ENCODE measurements at places on chromosomes 13 and 19.

DNA sequence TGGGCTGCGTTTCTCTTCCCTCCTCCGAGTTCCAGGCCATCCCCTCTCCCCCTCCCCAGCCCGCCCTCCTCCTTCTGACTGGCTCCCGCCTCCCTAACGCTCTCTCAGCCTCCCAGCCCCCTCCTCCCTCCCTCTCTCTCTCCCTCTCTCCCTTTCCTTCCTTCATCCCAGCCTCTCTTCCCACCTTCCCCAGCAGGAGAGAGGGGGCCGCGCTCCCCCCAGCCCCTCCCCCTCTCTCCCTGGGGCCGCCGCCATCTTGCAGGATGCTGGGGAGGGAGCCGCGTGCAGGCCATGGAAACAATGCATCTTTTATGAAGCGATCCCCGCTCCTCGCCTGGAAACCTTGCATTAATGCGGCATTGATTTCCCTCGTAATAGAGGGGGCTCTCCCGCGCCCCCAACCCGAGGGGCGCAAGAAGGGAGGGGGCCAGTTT, 42.6 kb upstream of the ADGRL1 start:
- DNase-seq, result peak; percentile 66

GRCh38 chr13:87878706-87879105, 207.5 kb downstream of the SLITRK5 start:
- DNase-seq, result no peak

GRCh38 chr19:7748756-7749155, 1.4 kb upstream of the CD209 start:
- DNase-seq, result no peak

GRCh38 chr13:42258747-42259146, 13.2 kb upstream of the AKAP11 start:
- no peak for DNase-seq

- peak; percentile 91 for DNase-seq
Observed at GRCh38 chr19:13162724-13163608, 12.8 kb downstream of the IER2 start.

DNA sequence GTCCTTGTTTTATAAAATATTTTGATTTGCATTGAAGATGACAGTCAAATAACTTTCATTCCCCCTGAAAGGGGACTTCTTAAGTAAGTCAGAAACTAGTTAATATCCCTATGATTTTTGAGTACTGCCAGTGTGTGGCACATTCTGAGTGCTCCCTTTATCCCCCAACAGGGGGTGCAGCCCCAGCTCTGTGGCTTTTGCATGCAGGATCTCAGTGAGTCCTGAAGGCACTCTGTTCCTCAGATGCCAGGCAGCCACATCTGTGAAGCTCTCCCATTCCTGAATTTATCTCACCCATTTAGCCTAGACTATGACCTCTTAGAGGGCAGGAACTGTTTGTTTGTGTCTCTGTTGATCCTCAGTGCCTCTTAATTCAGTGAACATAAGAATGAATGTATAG, 123.1 kb downstream of the CDK8 start:
- DNase-seq, result peak; percentile 15

- DNase-seq, result peak; percentile 88
Observed at GRCh38 chr19:13093407-13094105, 9.1 kb downstream of the LYL1 start.

- DNase-seq, result no peak
Observed at GRCh38 chr13:33860526-33860925, 42.6 kb downstream of the RFC3 start.

GRCh38 chr13:23580684-23581060, 10.5 kb downstream of the TNFRSF19 start:
- DNase-seq, result no peak

DNA sequence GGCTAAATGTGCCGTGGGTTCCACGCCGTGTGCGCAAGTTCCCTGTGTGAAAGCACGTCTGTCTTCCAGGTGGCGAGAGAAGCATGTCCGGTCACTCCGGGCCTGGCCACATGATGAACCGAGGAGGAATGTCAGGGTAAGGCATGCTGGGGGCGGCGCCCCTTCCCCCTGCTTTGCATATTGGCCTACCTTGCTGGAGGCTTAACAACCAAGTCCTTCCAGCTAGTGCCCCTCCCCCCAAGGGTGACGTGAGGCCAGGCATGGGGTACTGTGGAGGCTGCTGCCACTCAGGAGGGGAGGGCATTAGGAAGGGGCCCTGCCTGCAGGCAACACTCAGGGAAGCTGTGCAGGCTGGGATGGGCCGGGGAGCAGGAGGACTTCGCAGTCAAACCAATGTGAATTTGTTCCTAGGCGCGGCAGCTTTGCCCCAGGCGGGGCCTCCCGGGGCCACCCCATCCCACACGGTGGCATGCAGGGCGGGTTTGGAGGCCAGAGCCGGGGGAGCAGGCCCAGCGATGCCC, 12.5 kb downstream of the MICOS13 start:
- no peak for DNase-seq

- no peak for DNase-seq
Observed at GRCh38 chr13:39859898-39860297, 204.4 kb downstream of the COG6 start.

DNA sequence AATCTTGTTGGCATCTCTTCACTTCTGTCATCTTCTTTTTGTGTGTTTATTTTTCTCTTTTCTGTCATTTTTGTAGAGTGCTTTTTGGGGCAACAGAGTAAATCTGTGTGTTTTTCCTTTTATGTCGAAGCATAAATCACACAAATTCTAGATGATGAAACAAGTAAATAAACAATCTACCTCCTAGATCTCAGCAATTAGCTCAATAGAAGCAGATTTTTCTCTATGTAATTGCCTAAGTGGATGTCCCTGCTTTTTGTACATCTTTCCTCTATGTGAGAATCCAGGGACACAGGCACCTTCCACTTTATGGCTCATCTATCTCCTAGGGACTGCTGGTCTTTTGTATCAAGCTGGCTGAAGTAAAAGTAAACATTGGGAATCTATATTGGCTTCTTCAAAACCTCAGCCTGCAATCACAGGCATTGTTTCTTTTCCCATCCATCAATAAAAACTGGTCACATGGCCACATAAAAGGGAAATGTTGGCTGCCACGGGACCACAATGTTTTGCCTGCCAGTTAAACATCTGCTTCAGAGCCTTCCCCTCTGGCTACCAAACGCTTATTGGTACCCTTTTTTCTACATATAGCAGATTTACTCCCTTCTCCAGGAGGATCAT, 323.8 kb downstream of the LMO7 start:
- DNase-seq, result no peak

DNA sequence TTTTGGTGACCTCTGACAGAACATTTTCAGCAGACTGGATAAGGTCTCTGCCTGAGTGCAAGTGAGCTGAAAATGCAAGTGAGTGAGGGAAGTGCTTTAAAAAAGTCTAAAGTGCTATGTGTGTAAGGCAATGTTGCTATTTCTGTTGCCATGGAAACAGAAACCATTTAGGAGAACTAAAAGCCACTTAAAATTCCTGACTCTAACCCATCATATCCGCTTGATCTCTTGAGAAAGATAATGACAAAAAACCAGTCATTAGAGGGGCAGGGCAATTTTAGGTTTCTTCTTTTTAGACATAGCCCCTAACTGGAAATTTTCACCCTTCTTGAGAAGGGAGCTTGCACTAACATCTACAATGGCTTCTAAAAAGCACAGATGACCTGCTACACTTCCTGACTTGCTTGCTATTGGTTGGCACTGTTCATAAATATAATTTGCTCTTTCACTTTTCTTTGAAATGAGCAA, at the start of gene CYSLTR2:
TSS of gene CYSLTR2 (plus strand) at position 458 of the 468 bp plus-strand sequence. CDS start 52,889 bp downstream, outside the sequence.
- DNase-seq, result no peak

- DNase-seq, result no peak
Observed at GRCh38 chr19:28296506-28296905, 916.4 kb downstream of the UQCRFS1 start.

DNA sequence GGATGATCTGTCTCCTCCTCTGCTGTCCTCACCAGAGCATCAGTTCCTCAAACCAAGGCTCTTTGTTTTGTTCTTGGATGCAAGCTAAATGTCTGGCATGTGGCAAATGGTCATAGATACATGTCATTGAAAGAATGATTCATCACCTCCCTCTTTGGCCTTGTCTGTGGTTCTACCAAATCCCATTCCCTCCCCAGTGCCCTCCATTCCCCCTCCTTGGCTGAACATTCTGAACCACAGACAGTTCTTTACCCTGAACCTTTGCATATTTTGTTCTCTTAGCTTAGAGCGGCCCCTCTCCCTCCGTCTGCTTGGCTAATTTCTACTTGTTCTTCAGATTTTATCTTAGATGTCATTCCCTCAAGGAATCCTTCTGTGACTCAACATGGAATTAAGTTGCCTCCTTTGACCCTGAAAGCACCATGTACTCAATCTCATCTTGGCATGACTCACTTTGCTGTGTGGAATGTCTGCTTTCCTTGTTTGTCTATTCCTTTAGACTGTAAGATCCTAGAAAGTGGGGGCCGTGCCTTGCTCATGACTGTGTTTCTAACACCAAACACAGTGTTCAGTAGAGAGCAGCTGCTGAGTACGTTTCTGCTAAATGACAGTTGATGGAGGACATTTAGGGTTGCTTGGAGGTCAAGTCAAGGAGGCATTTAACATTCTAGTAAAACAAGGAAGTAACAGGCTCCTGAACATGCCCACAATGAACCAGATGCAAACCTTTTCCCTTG, 8.1 kb downstream of the ALOX5AP start:
- no peak for DNase-seq

GRCh38 chr13:50130123-50130946, 115.1 kb downstream of the KCNRG start:
- peak; percentile 27 for DNase-seq

- DNase-seq, result peak; percentile 57
Observed at GRCh38 chr19:45499196-45500180, 1.2 kb downstream of the PPM1N start.

DNA sequence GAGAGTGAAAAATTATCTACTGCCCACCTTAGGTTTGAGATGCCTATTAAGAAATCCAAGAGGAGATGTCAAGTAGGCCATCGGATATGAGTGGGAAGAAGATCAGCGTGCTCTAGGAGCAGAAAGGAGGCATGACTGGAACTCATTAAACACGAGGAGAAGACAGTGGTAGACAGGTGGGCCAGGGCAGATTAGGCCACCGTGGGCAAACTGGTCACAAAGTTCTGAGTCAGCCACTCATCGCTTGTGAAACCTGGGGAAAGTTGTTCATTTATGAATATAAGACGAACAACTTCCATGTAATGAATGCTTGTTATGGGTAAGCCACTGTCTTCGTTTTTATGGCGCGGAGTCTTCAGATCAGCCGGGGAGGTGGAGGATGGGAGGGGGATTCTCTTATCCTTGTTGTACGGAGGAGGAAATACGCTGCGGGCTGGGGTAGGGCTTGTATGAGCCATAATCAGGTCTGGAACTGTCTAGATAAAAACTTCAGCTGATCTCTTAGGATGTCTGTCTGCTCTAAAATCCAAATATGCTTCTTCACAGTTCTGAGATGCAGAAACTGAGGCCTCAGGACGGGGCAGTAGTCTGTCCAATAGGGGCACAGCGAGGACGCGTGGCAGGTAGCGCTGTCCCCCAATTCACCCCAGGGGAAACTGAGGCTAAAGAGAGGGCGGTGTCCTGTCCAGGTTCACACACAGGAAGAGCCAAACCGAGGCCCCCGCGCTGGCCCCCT, 1.1 kb upstream of the ZNF444 start:
- no peak for DNase-seq

DNA sequence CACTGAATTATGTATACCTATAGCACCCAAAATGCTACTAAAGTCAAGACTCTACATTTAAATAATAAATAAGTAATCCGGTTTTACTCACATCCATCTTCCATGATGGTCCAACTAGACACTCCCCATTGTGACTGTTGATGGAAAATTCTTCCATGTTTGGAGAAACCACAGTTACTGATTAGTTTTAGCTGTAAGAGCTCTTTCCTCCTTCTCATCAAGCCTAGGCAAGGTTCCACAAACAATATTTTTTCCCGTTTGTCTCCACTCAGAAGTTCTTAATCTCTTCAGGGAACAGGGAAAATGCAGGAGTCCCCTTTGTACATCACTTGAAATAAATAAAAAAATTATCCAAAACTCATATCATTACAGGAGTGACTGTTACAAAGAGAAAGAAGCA, 70.7 kb upstream of the EDNRB start:
- DNase-seq, result no peak

DNA sequence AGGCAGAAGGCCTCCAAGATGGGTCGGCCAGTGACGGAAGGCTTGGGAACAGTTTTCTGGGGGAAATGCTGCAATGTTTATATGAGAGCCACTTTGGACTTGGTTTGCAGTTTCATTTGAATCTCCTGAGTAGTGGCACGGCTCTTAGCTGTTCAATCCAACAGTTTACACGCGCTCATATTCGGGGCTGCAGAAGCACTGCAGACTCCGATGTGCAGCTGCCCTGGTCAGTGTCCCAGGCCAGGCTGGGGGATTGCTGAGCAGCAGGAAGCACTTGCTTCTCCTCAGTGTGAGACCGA, 31.7 kb downstream of the CEBPG start:
- no peak for DNase-seq

DNA sequence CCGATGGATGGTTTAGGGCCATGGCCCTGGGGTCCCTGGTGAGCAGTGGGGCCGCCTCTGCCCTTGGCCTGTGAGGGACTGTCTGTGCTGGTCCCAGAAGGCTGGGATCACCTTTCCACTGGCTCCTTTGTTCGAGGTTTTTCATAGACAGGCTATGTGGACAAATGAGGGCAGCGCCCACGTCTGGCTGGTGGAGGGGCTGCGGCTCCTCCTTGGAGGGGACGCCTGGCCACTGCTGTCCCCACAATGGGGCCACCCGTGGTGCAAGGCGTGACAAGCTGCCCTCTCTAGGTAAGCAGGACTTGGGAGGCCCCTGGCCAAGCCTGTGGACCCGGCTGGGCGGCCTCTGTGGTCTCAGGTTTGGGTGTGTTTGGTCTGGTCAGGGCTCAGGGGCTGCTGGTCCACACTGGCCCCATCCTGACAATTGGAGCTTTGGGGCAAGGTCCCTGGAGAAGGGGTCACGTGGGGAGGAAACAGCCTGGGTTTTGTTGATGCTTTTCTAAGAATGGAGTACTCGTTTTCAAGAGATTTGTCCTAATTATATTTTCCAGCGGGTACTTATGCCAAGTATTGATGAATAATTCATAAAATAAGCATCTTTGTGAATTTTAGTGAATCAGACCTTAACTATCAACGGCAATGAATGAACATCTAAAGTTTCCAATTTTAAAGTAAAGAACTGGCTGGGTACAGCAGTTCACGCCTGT, 33.3 kb downstream of the MCF2L start:
- peak; percentile 45 for DNase-seq

DNA sequence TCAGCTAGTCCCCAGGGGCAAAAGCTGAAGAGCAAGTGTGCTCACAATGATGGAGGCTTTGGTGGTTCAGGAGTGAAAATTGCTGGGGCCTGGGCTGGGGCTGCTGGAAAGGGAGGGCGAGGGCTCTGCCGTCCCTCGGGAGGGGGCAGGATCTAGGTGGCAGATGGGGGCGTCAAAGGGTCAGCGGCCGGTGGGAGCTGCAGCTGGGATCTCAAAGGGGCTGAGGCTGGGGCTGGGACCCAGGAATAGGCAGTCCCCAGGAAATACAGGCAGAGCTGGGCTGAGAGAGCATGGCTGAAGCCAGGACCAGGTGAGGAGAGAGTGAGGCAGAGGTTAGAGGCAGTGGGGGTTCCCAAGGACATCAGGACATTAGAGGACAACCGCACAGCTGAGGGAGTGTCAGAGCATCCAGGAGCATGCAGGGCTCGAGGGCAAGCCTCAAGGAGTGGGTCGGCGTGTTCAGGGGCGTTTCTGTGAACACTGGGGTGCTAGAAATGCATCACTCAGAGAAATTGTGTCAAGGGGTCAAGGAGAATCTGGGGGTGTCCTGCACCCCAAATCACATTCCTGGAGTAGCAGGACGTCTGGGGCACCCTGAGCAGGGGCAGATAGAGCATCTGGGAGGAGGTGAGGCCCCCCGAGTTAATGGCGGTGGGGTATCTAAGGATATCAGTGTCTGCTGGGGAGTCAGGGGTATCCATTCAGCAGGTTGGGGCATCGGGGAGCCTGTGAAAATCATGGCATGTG, 1.2 kb upstream of the SYNE4 start:
- no peak for DNase-seq

Data from HEK293T (cell line).